CD8-positive, alpha-beta T cell (primary cell): ENCODE measurements at places on chromosomes 4 and X.

DNA sequence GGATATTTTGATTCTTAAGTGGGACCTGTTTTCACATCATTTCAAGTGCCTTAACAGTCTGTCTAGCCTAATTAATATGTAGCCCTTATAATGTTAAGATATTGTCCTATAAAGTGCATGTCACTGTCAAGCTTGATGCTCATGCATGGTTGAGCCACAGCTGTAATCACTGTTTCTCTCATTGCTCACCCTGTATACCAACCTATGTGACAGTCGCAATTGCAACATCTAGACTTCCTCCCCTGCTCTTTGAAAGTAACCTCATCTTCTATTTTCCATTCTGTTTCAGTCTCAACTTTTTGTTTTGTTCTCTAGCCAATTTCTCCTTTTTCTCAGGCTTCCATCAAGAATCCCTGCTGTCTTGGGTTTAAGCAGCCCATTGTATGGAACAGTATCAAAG lies 24.4 kb upstream of the MSL3 start:
- no peak for DNase-seq

GRCh38 chr4:55397126-55397436 lies 1.3 kb downstream of the TMEM165 start:
- DNase-seq, result no peak

DNA sequence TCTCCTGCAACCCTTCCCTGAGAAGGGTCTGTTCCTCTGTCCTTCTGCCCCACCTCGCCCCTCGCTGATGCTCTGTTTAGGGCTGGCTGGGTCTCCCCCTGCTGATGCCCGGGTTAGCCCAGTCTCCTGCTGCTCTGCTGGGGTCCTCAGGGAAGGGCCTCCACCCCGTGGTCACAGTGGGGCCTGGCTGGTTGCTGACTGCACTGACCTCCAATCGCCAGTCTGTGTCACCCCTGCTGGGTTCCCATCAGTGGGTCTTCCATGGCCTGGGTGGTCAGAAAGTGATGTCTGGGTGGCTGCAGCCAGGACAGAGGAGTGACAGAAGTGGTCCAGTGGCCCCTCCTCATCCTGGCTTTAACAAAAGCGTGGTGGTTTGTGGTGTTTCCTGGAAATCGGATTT lies 44.7 kb downstream of the EVC start:
- no peak for DNase-seq

DNA sequence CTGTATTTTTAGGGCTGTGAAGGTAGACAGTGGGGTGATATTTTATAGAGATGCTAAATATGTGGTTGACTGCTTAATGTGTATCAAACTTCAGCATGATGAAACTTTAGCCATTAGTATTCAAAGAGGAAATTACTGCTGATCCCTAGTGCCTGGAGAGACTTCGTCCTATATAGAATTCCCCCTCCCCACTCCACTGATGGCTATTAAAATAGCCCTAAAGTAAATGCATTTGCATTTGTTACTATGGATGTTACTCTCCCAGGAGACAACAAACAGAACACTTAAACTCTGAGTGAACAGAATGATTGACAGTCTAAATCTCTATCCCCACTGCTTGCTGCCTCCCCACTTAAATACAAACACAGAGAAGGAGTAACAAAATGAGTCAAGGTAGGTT lies 39.1 kb downstream of the ADGRL3 start:
- DNase-seq, result no peak

- DNase-seq, result no peak
These were observed 23.3 kb upstream of the MGST2 start for GRCh38 chr4:139642364-139642763.

DNA sequence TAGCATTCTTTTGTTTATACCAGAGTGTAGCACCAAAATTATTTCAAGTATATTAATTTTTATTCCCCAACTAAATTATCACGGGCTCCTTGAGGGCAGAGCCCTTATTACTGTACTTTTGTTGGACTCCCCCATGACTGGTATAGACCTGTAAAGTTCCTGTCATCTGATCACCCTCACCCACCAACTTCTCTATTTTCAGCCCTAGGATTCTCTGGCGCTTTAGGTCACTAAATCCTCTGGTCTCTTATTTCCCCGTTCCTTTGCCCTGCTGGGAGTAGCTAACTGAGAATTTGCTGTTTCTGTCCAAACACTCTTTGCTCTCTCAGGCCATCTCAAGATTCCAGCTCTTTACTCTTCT lies 3.2 kb upstream of the XKRX start:
- DNase-seq, result no peak

GRCh38 chr4:38946919-38947318 lies 79.3 kb downstream of the FAM114A1 start:
- no peak for DNase-seq

- no peak for DNase-seq
These were observed 86.1 kb downstream of the SYNPO2 start for GRCh38 chr4:118974758-118975157.

DNA sequence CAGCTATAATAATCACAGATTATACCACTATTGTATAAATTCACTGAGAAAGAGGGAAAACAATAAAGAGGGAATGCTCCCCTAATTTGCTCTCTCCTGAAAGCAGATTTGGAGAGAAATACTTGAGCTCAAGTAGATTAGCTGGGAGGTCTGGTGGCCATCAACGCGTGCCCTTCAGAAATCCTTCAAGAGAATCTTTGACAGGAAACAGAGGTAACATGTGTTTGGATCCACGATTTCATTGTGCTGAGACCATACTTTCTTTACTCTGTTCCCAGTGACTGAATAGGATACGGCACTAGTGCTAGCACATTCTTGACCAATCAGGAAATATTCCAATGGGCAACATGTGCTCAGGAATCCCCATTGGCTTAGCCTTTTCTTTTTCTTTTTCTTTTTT lies 1395.3 kb downstream of the RAPGEF2 start:
- no peak for DNase-seq

GRCh38 chrX:14864631-14865030 lies 8.2 kb downstream of the FANCB start:
- DNase-seq, result no peak

DNA sequence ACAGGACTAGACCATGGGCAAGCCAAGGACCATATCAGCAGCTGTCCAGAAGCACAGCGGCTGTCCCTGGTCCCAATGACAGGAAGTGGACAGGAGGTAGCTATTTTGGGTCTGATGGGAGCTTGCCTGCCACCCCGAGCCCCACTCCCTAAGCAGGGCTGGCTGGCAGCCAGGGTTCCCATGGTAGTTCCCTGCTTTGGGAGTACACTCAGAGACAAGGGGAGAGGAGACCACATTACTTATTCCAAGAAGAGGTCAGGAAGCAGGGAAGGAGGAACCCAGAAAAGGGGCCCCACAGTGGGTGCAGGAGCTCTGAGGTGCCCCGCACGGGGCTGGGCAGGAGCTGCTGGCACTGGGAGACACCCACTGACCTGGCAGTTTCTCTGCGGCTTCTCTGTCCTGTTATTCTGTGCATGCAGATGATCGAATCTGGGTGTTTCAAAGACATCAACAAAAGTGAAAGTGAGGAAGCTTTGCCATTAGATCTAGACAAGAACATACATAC lies 36.3 kb downstream of the HTT-AS start:
- no peak for DNase-seq

GRCh38 chr4:102319594-102319993 lies 25.7 kb downstream of the SLC39A8 start:
- DNase-seq, result no peak

DNA sequence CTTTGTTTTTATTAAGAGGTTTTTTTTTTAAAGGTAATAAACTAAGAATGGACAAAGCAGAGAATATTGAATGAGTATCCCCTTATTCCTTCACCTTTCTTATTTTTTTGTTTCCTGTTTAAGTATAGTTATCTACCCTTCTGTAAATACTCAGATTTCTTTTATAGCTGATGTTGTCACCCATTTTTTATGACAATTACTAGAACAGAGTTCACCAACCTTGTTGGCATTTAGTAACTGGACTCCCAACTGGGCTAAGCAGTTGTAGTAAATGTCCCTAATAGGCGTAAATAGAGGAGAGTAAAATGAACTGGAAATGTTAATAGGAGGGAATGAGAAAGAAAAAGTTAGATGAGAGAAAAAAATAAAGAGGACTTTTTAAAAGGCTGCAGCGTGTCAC lies 9.8 kb downstream of the PDLIM5 start:
- DNase-seq, result no peak

- no peak for DNase-seq
These were observed 16.5 kb downstream of the CYBB start for GRCh38 chrX:37796310-37796709.

- no peak for DNase-seq
These were observed 88.0 kb upstream of the MAGEB18 start for GRCh38 chrX:26050099-26050498.

GRCh38 chr4:10734697-10735096 lies 50.1 kb upstream of the CLNK start:
- DNase-seq, result no peak

DNA sequence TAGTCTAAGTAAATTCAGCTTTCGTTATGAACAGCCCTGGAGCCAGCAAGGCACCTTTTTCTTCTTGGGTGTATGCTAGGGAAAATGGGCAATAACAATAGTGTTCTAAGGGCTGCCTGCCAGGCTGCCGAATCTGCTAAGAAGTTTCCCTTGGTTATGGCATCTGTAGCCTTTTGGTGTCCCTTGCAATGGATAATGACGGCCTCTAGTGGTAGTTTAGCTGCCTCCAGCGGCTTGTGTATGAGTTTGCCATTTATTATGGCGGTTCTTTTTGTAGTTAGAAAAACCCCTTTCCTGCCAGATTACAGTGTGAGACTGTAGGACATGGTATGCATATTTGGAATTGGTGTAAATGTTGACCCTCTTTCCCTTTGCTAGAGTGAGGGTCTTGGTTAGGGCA lies 78.9 kb upstream of the SPIN4 start:
- no peak for DNase-seq

GRCh38 chr4:150950657-150951288 lies 64.3 kb downstream of the LRBA start:
- no peak for DNase-seq

DNA sequence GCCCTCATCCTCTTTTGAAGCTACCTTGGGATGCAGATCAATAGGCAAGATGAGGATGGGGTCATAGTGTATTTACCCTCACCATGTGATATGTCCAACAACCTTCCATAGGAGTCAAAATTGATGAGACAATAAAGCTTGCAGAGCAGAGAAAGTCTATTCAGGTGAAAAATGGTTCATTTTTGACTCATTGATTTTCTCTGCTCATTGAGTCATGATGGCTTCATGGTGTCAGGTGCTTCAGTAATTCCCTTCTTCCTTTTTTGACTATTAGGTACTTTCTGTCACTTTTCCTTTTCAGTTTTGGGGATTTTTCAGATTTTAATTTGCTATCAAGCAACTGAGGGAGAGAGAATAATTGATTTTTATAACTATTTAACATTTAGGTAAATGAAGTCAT lies 55.9 kb upstream of the IL2 start:
- no peak for DNase-seq

- DNase-seq, result no peak
These were observed 23.4 kb upstream of the G3BP2 start for GRCh38 chr4:75696581-75696980.

DNA sequence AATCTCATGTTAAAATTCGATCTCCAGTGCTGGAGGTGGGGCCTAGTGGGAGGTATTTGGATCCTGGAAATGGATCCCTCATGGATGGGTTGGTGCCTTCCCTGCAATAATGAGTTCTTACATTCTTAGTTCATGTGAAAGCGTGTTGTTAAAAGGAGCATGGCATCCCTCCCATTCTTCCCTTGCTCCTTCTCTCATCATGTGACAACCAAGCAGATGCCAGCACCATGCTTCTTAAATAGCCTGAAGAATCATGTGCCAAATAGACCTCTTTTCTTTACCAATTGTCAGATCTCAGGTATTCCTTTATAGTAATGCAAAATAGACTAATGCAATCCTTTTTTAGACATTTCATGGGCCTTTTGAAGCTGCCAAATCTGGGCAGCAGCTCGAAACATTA lies 29.0 kb upstream of the CLNK start:
- no peak for DNase-seq

DNA sequence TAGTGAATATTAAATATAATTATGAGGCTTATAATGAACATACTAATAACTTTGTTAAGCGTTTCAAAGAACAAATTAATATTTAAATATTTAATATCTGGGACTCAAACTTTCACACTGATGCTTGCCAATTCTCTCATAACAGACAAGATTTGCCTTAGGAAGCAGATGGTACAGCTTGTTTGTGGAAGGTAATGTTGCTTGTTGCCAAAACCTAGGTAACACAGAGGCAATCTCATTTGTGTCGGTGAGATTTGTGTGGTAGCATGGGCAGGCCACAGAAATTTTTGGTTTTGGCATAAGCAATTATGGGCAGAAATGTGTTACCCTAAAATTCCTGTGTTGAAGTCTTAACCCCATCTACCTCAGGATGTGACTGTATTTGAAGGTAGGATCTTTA lies 114.9 kb upstream of the AFF2 start:
- no peak for DNase-seq

DNA sequence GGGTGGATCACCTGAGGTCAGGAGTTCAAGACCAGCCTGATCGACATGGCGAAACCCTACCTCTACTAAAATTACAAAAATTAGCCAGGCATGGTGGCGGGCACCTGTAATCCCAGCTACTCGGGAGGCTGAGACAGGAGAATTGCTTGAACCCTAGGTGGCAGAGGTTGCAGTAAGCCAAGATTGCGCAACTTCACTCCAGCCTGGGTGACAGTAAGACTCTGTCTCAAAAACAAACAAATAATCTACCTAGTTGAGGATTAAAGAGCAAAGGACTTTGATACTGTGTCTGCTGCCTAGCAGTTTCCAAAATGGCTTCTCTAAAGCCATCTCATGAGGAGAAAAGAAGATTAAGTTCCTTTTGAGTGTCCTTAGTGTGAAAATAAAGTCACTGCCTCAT lies 37.8 kb downstream of the SMS start:
- DNase-seq, result no peak

GRCh38 chr4:102751941-102752340 lies 8.8 kb downstream of the MANBA start:
- DNase-seq, result no peak

DNA sequence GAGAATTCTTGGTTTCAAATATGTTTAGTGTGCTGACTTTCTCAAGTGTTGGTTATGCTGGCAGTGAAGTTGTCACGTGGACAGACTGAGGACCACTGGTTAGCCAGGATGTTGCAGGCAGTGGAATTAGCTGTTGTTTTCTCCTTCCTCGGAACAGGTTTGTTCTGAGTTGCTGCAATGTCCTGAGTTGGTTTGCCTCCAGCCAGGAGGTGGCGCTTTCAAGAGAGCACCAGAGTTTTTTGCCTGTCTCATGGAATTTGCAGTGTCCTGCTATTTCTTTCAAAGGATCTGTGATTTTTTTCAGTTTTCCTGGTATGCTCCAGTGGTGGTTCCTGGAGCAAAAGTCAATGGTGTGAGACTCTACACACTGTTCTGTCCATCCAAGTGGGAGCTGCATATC lies 158.1 kb upstream of the CXorf66 start:
- no peak for DNase-seq
